ENCODE measurements at places on chromosomes 5 and 9.

GRCh38 chr5:151222054-151222789 lies 1.7 kb downstream of the CCDC69 start:
- DNase-seq, result no peak

- no peak for DNase-seq
Measured at GRCh38 chr9:133758228-133758627, 20.1 kb upstream of the SARDH start.

- no peak for DNase-seq
Measured at GRCh38 chr5:149749481-149750365, 19.6 kb downstream of the PPARGC1B start.

GRCh38 chr9:29945012-29945411 lies 2371.7 kb upstream of the C9orf72 start:
- DNase-seq, result no peak
